NCI-H69 (cell line): ENCODE measurements at places on chromosomes 4 and X.

GRCh38 chr4:73053076-73053475 lies 16.4 kb downstream of the COX18 start:
- DNase-seq = no peak

GRCh38 chr4:87857789-87858188 lies 25.0 kb downstream of the MEPE start:
- no peak for DNase-seq

DNA sequence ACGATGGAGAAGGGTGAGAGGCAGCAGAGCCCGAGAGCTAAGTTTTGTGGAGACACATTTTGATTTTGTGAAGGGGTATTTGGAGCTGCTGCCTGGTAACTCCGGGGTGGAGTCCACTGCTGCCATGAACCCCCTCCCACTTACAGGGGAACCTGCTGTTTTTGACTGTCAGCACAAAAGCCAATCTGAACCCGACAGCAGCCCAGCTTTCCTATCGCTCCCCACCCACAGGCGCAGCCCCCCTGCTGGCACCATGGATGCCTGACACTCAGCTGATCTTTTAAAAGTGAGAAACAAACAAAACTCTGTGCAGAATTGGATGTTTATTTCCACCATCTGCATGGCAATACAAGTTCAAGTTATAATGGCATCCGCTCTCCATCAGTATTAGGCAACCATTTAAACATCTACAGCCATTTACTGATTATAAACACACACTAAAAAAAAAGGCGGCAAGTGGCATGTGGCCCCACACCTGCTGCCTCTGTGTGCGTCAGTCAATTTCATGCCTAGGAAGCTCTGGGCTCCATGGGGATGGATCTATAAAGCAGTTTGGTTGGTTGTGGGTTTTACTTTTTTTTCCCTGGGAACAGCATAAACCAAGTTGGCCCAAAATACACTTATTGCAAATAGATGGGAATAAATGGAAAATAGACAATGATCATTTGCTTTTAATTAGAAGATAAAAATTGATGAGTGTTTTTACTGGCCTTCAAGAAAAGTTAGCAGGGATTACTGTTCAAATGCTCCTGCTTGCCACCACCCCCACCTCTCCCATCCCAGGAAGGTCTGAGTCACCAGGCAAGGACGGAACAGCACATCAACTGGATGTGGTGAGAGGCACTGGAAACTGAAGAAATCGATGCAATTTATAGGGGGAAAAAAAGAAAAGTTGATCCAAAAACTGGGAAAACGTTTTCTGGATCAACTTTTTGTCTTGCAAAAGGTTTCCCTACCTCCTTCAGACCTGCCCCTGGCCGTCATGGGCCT lies 46.0 kb downstream of the SEPSECS start:
- peak; percentile 4 for DNase-seq

DNA sequence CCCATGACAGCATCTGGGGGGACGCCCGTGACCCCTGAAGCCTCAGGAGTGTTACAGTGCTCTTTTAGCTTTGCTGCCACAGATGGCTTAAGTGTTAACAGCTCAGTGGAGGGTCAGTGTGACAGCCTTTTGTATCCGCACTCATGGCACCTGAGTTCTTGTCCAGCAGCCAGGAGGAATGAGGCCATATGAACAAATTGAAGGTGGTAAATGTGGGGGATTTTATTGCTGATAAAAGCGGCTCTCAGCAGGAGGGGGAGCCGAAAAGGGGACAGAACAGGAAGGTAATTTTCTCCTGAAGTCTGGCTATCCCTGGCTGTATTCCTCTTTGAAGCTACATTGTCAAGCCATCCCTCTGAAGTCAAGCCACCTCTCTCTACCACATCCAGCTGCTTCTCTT lies 441.0 kb downstream of the RAPGEF2 start:
- peak; percentile 4 for DNase-seq

GRCh38 chr4:92235731-92236130 lies 68.0 kb upstream of the GRID2 start:
- peak; percentile 31 for DNase-seq

GRCh38 chr4:23232987-23233386 lies 540.2 kb downstream of the GBA3 start:
- DNase-seq = no peak

- DNase-seq = no peak
Measured at GRCh38 chrX:1465286-1466231, 12.8 kb upstream of the ASMTL start.

GRCh38 chr4:168811786-168812651 lies 198.0 kb downstream of the CBR4 start:
- DNase-seq = peak; percentile 58

GRCh38 chrX:130216320-130216719 lies 44.6 kb downstream of the RAB33A start:
- DNase-seq = no peak

GRCh38 chr4:6854098-6854744 lies 55.4 kb upstream of the TBC1D14 start:
- DNase-seq = no peak

DNA sequence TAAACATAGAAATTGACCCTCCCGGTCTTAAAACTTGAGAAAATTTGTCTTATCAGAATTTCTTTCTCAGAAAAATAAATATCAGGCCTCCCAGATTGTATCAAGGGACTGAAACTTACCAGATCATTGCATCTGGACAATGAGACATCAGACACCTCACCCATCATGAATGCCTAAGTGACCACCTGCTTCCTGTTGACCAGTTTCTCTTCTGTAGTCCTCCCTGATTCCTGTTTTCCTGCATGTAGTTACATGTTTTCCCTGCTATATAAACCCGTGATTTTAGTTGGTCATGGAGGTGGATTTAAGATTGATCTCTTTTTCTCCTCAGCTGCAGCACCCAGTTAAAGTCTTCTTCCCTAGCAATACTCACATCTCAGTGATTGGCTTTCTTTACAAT lies 548.1 kb downstream of the PPP4R3C start:
- DNase-seq = peak; percentile 36

DNA sequence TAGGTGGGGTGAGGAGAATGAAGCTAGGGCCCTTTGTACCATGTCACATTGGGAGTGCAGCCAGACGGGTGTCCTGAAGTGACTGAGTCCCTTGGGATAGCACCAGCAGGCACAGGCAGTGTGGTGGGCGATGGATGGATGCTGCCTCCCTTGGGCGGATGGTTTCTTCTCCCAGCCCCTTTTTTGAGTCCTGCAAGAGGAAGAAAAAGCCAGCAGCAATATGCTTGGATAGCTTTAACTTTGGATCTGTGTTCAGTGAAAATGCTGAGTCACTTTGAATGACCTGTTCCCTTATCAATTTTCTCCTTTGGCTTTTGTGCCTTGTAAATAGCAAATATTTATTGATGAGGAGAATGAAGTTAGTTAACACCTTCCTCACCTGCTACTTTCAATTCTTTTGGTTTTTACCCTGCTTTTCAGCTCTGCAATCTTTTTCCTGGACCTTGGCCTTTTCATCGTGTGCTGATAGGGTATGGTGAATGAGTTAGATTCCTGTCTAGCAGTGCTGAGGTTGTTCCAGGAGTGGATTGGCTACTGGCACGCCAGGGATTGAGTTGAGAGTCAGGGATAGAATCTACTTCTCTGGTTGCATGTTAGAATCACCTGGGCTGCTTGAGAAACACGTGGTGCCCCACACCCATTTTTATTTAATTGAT lies 10.2 kb downstream of the DCUN1D4 start:
- no peak for DNase-seq

- no peak for DNase-seq
Measured at GRCh38 chr4:72394012-72394663, 174.9 kb downstream of the ADAMTS3 start.

GRCh38 chr4:151418385-151418784 lies 9.4 kb downstream of the FHIP1A start:
- DNase-seq = no peak

DNA sequence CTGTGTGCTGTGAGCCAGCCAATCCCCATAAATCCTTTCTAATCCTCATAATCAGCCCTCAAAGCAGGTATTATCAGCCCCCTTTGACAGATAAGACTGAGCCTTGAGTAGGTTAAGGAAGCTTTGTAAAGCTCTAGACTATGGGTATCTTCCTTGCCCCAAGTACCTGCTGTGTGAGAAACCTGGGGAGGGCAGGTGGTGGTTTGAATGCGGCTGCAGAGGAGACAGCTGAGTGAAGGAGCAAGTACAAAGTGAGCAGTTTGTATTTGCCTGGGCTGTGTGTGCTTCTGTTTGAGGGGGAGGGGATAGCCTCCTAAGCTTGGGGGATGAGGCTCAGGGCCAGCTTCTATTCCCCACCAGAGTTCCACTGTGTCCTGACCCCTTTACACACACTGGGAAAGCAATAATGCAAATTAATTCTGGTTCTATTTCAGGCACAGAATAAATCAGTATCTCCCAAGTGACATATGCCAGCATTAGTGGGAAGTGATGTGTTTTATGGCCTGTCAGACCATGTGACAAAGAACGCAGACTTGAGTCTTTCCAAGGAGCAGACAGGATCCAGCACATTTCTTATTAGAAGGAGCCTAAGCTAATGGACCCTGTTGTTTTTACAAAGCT lies 63.5 kb downstream of the EVC start:
- peak; percentile 12 for DNase-seq

DNA sequence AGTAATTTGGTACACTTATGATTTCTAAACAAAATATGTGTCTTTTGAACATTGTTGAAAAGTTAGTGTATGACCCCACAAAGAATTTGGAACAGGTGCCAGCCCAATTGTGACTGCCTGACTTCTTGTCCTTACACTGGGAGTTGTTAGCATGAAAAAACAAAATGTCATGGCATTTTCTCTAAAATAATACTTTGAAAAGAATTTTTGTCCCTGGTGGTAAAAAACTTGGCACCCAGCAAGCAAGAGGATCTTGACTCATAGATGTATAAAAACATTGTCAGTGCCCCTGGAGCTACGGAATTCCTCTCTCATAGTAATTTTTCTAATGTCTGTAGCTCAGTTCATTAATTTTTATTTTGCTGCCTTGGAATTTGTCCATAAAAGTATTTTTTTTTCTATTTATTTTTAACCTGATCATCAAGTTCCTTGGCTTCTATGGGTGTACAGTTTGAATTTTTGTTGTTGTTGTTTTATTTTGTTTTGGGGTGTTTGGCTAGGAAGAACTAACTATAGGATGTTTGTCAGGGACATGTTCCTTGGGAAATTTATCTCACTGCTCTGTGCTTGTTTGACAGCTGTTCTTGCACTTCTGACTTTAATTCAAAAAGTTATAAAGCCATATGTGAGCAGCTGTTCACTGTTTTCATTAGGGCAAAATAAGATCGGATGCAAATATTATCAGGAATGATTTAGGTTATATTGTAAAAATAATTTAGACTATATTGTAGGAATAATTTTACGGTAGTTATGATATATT lies 95.4 kb upstream of the NUDT6 start:
- DNase-seq = no peak

- DNase-seq = peak; percentile 1
Measured at GRCh38 chr4:100070868-100071267, 119.4 kb downstream of the DDIT4L start.

- DNase-seq = no peak
Measured at GRCh38 chr4:163540977-163541376, 46.5 kb downstream of the TMA16 start.

DNA sequence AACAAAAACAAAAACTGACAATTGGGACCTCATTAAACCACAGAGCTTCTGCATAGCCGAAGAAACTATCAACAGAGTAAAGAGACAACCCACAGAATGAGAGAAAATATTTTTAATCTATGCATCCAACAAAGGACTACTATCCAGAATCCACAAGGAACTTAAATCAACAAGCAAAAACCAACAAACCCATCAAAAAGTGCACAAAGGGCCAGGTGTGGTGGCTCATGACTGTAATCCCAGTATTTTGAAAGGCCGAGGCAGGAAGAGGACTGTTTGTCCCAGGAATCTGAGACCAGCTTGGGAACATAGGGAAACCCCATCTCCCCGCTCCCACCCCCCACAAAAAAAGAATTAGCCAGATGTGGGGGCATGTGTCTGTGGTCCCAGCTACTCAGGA lies 10.7 kb downstream of the C4orf51 start:
- no peak for DNase-seq

DNA sequence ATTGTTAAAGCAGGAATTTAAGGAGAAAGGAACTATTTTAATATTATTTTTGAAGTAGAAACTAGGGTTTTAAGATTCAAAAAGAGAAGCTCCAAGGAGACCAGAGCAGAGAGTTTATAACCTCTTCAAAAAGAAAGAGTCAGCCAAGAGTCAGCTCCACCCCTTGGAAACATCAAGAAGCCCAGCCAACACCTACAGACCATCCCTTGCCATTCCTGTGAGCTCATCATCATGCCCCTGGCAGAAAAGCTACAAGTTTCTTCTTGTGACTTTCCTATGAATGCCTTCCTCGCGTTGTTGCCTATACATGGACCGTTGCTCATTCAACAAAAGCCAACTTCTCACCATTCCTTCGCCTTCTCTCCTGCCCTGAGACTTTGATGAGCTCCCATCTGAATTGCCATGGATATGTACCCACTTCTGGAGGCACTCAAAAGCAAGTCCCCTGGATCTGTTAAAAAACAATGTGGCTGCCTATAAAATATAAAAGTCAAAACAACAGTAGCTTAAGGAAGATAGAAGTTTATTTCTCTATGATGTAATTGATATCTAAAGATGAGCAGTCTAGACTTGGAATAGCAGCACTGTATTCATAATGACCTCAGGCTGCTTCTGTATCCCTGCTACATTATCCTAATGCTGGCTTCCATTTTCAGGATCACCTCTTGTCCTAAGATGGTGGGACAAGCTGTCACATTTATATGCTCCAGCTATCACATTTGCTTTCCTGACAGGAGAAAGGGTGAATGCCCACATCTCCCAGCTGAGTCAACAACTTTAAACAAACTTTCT lies 20.3 kb downstream of the PLRG1 start:
- no peak for DNase-seq

GRCh38 chr4:42955746-42956505 lies 63.4 kb downstream of the GRXCR1 start:
- no peak for DNase-seq

GRCh38 chr4:158836828-158837449 lies 68.1 kb downstream of the FNIP2 start:
- no peak for DNase-seq

GRCh38 chr4:16992566-16993225 lies 94.3 kb upstream of the LDB2 start:
- no peak for DNase-seq

- DNase-seq = no peak
Measured at GRCh38 chr4:141238186-141238585, 17.5 kb downstream of the ZNF330 start.

DNA sequence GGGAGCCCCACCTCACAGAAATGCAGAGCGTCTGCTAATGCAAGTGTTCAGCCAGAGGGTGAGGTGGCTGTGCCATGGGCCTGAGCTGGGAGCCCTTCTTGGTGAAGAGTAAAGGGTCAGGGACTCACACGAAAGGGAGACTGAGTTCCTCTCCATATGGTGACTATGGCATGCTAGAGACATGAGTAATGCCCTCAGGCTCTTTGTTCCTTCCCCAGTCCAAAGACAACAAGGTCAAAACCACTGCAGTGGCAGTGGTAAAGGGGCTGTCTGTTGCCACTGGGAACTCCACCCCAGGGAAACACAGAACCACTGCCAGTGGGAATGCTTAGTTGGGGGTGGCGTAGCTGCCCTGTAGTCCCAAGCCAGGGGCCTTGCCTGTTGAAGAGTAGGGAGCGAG lies 22.4 kb downstream of the RAB40AL start:
- peak; percentile 0 for DNase-seq

GRCh38 chr4:76626686-76627465 lies 191.8 kb downstream of the SHROOM3 start:
- DNase-seq = peak; percentile 10

GRCh38 chrX:18616688-18617406 lies 55.1 kb downstream of the RS1 start:
- no peak for DNase-seq
